Adrenal gland (tissue), 19 donors: ENCODE measurements at places on chromosomes 4 and X. TPM values are rescaled to one million over a fixed set of nuclear protein-coding genes. Genes with fewer than 3 reads are reported as not detected.
A peak's percentile ranks its signal among the peaks of the same experiment; 100 is the strongest.

The BMP2K gene
- total RNA-seq, result 20.2 TPM

DNA sequence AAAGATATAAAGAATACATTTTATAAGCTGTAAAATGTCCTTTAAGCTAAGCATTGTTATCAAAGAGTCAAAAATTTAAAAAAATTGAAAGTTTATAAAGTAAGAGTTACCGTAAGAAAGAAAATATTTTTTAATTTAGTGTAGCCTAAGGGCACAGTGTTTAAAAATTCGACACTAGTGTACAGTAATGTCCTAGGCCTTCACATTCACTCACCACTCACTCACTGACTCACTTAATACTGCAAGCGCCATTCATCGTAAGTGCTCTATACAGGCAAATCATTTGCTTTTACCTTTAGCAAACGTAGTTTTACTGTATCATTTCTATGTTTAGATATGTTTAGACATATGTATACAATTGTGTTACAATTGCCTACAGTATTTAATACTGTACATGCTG lies 20.2 kb downstream of the GLRA3 start:
- no peaks in the 10 kb centered on the region for H3K36me3 ChIP-seq
- H3K27ac ChIP-seq, result no peak overlapping the region
- no peaks in the 10 kb centered on the region for H3K27me3 ChIP-seq
- no peak for DNase-seq

DNA sequence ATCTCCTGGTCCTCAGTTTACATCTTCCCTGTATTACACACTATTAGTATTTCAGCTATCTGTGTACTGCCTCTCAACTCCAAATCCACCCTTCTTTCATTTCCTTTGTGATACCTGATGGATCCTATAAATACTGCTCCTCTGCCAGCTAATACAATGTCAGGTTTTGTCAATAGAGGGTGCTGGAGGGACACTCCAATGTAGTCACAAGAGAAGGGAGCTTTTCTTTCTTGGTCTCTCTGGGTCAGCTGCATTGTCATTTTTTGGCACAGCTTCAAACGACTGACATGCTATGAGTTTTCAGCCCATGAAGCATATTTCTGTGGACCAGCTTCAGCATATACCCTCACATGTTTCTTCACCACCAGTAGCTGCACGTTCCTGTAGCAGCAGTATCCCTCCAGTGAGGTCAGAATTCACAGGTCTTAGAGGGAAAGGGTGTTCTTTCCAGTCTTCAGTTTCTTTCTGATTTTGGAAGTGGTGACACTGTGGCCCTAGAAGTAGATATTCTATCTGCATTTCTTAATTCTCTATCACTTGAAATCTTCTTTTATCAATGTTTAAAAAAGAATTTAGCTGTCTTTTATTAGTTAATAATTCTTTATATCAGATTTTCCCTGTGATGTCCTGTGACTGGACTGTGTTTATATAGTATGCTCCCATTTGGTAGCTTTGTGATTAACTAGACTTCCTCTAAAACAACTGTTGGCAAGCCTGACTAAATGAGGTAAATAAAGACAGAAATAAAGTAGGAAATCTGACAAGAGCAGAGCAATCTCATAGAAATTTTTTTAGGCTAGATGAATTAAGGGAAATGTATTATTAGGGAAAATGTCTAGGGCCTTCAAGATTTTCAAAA lies 60.6 kb downstream of the GABRA2 start:
- DNase-seq, result peak; percentile 22
- no peak overlapping the region for H3K4me3 ChIP-seq
- H3K27ac ChIP-seq, result no peak overlapping the region
- no peaks in the 10 kb centered on the region for H3K4me1 ChIP-seq

GRCh38 chrX:39866229-39866628 lies 231.5 kb downstream of the BCOR start:
- no peak overlapping the region for H3K27ac ChIP-seq
- no peaks in the 10 kb centered on the region for H3K36me3 ChIP-seq
- H3K4me3 ChIP-seq, result no peak overlapping the region
- H3K27me3 ChIP-seq, result peaks cover 6% of the 10 kb centered on the region
- H3K4me1 ChIP-seq, result no peaks in the 10 kb centered on the region

DNA sequence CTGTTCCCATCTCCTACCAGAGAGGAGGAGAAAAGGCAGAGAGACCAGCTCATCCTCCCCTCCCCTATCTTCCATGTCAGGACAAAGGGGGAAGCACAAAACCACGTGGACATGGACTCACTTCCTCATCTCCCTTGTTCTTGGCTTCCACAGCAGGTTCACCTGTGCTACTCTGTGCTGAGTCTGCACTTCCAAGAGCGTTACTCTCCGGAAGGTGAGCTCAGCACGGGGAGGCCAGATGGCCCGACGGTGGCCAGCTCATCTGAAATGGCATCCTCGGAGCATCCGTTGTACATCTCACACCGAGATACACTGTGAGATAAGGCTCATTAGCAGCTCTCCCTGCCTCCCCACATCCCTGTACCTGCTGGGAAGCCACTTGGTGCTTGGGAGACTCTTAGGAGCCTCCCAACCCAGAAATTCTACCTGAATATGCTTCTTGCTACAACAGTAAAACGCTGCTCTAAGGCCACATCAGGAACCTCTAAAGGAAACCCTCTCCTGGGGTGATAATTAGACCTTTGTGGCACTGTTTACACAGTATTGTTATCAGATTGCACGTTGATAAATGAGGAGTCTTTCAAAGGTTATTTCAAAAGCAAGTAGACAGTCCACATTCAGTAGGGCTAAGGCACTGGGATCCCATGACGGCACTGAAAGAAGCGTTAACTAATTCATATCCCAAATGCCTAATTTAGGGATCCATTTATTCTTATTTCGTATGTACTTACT lies 19.4 kb downstream of the LGI2 start:
- no peaks in the 10 kb centered on the region for H3K27me3 ChIP-seq
- H3K36me3 ChIP-seq, result no peaks in the 10 kb centered on the region
- H3K4me3 ChIP-seq, result no peak overlapping the region
- no peaks in the 10 kb centered on the region for H3K4me1 ChIP-seq
- no peak for DNase-seq

- H3K4me1 ChIP-seq, result no peaks in the 10 kb centered on the region
- H3K27me3 ChIP-seq, result no peaks in the 10 kb centered on the region
- no peaks in the 10 kb centered on the region for H3K36me3 ChIP-seq
- DNase-seq, result no peak
- H3K27ac ChIP-seq, result no peak overlapping the region
Observed at GRCh38 chr4:97185233-97185632, 958.0 kb downstream of the STPG2 start.

DNA sequence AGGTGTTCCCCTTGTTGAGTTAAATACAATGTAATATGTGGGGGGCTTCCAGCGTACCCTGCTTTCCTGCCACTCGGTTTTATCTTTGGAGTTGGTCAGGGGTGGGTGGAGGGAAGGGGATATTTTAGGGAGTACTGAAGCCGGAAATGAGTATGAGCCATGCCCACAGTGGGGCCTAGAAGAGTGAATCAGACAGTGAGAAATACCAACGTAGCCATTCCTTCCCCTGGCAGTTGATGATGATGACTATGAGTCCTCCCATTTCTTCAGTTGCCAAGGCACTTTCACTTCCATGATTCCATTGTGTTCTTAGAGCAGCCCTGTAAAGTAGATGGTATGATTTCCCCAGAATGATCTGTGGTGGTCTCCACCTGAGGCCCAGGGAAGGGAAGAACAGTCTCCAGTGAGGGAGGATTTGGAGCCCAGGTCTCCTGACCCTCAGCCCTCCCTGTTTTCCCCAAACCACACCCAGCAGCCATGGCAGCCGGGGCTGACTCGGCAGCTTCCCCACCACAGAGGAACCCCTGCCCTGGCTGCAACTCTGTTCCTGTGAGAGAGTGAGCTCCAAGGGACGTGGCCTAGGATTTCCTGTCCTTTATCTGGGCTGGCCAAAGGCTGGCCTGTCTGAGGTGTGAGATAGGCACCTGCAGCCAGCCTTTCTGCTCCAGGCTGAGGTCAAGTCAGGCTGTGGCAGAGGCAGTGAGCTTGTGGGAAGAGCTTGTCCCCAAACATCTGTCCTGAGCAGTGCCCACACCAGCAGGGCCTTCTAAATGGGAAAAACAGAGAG lies 52.7 kb downstream of the STARD8 start:
- H3K4me3 ChIP-seq, result no peak overlapping the region
- H3K36me3 ChIP-seq, result no peaks in the 10 kb centered on the region
- H3K4me1 ChIP-seq, result peaks cover 5% of the 10 kb centered on the region
- H3K27ac ChIP-seq, result peak overlapping the region; percentile 38
- no peak for DNase-seq
